Hippocampal formation (tissue), 2 donors: ENCODE measurements at places on chromosomes 4 and X.
A peak's percentile ranks its signal among the peaks of the same experiment; 100 is the strongest.

GRCh38 chr4:119005928-119006460 lies 117.3 kb downstream of the SYNPO2 start:
- DNase-seq = no peak

- no peak for DNase-seq
Measured at GRCh38 chr4:27176400-27176799, 315.8 kb downstream of the STIM2 start.

- no peak for DNase-seq
Measured at GRCh38 chr4:41424522-41424921, 113.4 kb upstream of the LIMCH1 start.

GRCh38 chrX:150942942-150943594 lies 40.1 kb upstream of the HMGB3 start:
- DNase-seq = no peak

- no peak for DNase-seq
Measured at GRCh38 chr4:38166768-38167167, 206.6 kb downstream of the PTTG2 start.

DNA sequence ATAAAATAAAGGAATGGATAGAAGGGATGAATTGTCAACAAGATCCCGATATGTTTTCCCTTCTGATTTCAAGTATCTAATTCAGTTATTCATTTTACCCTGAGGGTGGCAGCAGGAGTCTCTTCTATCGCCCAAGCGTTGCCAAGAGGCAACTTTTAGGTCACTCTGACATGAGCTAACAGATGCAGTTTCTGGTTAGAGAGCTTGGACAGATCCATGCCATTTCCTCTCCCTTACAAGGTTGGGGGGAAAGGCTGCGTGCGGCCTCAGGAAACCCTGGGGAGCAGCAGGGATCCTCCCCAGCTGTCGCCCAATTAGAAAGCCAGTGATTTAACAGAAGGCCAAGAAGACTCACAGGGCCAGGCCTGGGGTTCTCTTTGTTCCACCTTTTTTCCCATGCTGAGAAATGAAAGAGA lies 35.3 kb upstream of the WAS start:
- DNase-seq = peak; percentile 17

GRCh38 chrX:48831136-48831908 lies 4.1 kb downstream of the PCSK1N start:
- DNase-seq = no peak

- no peak for DNase-seq
Measured at GRCh38 chrX:455199-455598, 68.5 kb upstream of the PPP2R3B start.

- no peak for DNase-seq
Measured at GRCh38 chr4:25211721-25212120, 22.1 kb upstream of the PI4K2B start.

DNA sequence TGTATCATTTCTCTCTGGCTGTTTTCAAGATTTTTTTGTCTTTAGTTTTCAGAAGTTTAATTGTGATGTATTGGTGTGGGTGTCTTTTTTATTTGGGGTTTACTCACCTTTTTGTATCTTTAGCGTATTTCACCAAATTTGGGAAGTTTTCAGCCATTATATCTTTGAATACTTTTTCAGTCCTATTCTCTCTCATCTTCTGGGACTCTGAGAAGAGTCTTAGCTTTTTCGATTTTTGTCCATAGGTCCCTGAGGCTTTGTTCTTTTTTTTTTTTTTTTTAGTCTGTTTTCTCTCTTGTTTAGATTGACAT lies 23.8 kb downstream of the KDM6A start:
- DNase-seq = no peak

- DNase-seq = no peak
Measured at GRCh38 chr4:145929415-145930178, 9.0 kb downstream of the ZNF827 start.

DNA sequence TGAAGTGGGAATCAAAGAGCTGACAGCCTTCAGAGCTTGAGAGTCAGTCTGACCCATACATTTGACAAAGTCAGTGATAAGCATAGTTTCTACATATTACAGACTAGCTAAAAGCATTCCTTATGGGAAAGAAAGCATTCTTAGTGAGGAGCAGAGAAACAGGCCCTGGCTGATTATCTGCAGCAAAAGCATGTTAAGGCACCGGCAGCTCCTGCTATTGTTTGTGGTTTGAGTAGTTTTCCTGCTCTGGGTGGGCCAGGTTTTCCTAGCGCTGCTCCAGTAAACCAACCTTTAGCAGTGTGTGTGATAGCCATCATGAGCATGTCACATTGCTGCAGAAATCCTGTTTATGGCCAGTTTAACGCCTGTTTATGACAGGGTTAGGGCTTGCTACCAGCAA lies 51.6 kb upstream of the WDR1 start:
- DNase-seq = no peak
